Effector memory CD8-positive, alpha-beta T cell (primary cell): ENCODE measurements at places on chromosomes 4 and X.
A peak's percentile ranks its signal among the peaks of the same experiment; 100 is the strongest.

DNA sequence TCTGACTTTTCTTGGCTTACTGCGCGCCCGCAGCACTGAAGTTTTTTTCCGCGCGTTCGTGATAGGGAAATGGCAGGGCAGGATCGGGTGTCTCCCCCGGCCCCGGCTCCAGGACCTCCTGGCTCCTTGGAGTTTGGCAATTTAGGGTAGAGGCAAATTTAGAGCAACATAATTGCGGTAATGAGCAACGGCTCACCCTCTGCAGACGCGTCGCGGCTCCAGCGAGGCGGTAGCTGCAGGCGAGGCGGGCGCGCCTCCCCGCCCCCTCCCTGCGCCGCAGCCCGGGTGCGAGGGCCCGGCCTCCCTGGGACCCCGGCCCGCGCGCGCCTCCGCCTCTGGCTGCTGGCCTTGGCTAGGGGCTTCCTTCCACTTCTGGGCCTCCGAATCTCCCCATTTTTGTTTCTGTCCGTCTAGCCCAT is 6.2 kb downstream of the MSX1 start:
- no peak for DNase-seq

- peak; percentile 3 for DNase-seq
Measured at GRCh38 chrX:13646154-13646549, 6.8 kb upstream of the TCEANC start.

DNA sequence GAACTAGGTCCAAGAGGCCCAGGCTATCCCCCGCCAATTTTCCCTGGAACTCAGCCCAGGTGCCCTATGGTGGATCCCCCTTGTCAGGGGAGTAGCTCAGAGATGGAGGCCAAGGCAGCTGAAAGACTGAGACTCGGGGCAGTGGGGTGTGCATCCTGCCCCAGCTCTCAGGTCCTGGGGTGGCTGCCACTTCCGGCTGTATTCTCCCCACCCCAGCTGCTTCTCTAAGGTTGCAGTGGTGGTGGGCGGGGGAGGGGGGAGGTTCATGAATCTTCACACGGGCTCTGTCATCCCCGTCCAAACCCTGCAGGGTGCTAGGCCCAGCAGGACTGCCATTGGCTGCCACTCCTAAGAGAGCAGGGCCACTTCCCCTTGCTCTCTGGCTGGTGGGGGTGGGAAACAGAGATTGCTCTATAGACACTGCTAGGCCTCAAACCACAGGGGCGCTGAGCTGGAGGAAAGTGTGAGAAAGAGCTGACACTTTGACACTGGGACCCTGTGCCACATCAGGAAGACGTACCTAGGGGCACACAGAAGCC is 1.5 kb downstream of the SASH3 start:
- peak; percentile 79 for DNase-seq

DNA sequence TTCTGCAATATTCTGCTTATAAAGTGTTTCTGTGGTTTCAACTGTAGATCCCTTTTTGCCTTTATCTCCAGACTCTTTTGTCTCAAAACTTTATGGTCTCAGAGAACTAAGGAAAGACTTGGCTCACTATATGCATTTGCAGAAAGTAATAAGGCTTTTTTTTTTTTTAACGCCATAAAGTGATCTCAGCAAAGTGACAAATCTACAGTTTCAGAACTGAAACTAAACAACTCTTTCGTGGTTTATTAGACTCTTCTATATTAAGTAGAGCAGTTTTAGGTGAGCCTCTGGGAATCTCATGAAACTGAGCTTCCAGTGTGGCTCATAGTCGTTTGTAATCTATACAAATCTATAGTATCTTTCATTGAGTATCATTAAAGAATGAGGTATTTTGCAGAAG is 15.3 kb downstream of the ATP7A start:
- DNase-seq, result no peak

- DNase-seq, result no peak
Measured at GRCh38 chr4:57098415-57098814, 11.8 kb downstream of the IGFBP7 start.

- DNase-seq, result no peak
Measured at GRCh38 chrX:153624196-153625091, 22.6 kb upstream of the DUSP9 start.

DNA sequence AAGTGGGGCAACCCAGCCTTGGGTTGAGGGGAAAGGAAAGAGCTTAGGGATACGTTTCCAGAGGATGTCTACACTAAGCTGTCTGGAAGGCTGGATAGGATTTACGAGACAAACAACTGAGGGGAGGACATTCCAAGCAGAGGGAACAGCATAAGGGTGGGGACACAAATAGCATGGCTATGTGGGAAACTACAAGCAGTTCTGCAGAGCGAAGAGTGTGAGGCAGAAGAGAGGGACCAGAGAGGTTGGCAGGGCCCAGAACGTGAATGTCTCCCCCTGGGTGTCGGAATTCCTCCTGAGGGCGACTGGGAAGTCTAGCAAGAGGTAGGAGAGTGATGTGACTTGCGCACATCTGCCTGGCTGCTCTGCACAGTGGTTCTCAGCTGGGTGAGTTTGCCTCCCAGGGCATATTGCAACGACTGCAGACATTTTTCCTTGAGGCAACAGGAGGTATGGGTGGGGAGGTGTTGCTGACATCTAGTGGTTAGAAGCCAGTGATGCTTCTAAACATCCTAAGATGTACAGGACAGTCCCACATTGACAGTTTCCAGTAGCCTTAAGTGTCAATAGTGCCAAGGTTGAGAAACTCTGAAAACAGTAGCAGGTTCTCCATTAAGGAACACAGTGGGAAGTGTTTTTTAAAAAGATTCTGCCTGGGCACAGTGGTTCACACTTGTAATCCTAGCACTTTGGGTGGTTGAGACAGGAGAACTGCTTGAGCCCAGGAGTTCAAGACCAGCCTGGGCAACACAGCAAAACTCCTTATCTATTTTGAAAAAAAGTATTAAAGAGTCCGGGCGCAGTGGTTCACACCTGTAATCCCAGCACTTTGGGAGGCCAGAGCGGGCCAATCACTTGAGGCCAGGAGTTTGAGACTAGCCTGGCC is 9.2 kb downstream of the NDUFA1 start:
- DNase-seq, result peak; percentile 23

- DNase-seq, result peak; percentile 20
Measured at GRCh38 chr4:87559090-87559837, 30.1 kb upstream of the SPARCL1 start.

DNA sequence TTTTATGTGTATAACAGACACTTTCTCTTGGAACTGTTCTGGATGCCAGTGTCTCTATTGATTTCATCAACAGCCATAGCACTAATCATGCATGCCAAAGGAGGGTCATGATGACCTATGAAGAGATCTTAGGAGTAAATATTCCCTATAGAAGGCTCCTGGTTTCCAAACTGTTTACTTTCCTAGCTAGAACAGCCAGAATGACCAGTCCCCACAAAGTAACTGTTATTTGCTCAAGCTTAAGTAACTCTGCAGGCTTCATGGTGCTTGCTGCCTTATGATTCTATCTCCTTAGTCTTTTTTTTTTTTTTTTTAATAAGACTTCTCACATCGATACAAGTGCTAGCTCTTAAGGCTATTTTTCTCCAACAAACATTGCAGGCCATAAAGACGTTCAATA is 12.4 kb downstream of the S100G start:
- DNase-seq, result no peak
